ENCODE measurements at places on chromosomes 2 and 18.

DNA sequence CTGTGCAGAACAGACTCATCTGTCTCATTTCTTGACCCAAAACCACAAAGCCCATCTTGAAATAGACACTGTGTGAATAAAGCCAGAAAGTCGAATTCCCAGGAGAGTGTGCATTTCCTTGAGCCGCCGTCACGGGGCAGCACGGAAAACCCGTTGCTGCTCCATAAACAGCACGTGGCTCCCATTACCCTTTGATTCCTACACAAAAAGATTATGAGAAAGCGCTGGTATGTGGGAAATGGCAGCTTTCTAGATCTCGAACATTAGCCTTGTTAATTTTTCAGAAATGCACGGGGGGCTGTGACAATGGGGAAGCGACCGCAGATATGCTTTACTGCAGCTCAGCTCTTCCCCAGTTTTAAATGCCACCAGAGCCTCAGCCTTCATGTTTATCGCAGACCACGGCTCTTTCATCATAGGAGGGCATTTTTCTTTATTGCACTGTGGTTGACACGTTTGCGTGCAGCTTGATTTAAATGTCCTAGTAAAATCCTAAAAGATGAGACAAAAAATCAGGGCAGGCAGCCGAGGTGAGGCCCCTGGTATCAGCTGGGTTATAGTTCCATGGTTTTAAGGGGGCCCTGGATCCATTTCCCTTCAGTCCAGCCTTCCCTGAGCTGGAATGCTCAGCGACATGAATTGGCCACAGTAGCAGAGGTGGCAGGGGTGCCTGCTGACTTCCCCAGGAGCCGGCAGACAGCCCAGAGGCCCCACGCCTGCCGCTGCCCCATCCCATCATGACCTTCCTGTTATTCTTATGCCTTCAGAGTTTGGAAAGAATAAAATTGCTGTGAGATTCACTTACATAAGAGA is 249.3 kb downstream of the NDUFA10 start:
- DNase-seq, result no peak

DNA sequence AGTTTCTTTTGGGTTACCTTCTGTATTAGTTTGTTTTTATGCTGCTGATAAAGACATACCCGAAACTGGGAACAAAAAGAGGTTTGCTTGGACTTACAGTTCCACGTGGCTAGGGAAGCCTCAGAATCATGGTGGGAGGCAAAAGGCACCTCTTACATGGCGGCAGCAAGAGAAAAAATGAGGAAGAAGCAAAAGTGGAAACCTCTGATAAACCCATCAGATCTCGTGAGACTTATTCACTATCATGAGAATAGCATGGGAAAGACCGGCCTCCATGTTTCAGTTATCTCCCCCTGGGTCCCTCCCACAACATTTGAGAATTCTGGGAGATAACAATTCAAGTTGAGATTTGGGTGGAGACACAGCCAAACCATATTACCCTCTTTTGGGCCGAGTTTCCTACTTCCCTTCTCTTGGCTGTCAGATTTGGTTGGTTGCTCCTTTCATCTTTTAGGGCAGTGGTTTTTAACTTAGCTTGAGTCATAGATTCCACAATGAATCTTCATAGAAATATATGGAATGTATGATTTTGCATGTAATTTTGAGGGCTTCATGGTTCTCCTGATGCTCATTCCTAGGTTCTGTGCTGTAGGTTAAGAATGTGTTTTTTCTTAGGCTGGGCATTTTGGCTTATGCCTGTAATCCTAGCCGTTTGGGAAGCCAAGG is 44.2 kb downstream of the CEP192 start:
- no peak for DNase-seq

DNA sequence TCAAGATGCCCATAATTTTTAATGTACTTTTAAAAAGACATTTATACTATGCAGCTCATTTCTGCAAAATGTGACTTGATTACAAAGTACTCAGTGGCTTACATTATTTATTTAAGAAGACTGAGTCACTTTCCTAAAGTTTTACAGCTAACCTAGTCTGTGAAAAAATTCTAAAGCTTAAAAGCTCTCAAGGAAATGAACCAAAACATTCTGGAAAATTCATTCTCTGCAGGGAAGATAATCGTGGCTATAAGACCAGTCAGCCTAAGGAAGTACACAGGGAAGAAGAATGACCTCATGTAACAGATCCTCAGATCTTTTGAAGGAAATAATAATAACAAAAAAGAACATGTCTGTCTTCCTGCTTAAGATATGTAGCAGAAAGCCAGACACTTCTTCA is 232.1 kb upstream of the STK17B start:
- DNase-seq, result peak; percentile 44

DNA sequence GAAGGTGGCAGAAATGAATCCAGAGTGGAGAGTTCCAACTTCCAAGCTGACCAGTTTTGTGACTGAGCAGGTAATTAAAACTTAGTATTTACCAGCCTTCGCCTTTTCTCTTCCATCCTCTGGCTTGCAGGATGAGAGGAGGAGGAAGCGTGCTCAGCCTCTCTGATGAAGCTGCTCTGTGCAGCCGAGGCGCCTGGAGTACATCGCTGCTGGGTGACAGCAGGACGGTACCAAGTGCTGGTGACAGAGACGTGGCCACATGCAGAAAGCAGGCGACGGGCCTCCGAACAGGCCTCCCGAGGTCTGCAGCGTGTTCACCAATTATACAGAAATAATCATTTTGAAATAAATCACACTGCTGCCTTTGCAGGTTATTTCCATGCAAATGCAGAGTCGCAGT is 95.0 kb downstream of the MBP start:
- DNase-seq, result no peak

DNA sequence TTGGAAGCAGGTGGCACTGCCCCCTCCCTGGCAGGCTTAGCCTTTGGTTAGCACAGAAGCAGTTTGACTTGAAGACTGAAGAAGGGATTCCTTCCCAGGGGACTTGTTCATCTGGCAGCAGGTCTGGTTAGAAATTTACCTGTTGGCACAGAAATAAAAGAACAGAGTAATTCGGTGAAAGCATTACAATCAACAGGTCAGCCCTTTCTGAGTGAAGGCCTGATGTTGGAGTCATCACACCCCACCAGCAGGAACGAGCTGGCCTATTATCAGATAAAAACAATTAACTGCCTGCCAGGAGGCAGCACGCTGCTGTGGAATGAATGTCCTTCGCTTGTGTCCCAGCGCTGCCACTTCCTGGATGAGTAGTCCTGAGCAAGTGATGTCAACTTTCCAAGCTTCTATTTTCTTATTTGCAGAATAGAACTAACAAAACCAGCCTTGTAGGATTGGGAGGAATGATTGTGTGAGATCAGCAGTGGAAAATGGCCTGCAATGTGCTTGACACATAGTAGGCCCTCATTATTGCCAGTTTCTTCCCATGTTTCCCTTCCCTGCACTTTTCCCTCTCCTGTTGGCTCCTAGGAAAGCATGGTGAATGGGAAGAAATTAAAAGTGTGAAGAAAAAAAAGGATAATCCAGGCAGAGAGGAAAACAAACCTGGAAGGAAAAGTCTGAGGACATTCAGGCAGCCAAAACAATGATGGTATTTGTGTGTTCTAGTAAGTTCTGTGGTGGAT is 29.0 kb downstream of the LGALSL start:
- DNase-seq, result no peak

DNA sequence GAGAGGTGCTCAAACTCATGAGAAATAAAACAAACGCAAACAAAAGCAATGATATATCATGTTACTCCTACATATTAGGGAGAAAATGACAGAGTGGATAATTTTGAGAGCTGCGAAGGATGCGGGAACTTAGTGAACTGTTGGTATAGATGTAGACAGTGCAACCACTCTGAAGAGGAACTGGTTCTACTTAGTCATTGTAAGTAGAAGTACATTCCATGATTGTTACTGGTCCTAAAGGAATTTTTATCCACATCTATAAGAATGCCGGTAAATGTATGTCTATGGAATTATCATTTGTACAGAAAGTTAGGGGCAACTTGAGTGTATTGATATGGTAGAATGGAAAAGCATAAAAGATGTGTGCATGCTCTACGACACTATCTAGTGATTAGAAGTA is 1238.4 kb downstream of the LRP1B start:
- DNase-seq, result no peak

- DNase-seq, result no peak
These were observed 83.7 kb downstream of the DSEL start for GRCh38 chr18:67432806-67433205.

Data from AG04450 (cell line).